ENCODE measurements at places on chromosomes 7 and 10. TPM values are rescaled to one million over a fixed set of nuclear protein-coding genes. Genes with fewer than 3 reads are reported as not detected.

AMZ1 gene
- total RNA-seq: 0.11 TPM

SH3PXD2A gene
- total RNA-seq: 38.8 TPM

RNF148 gene
- total RNA-seq: not detected

ABCA13 gene
- total RNA-seq: 1.7 TPM

FOXL3 gene
- not detected for total RNA-seq

TUBAL3 gene
- not detected for total RNA-seq

NKX1-2 gene
- not detected for total RNA-seq

CPN1 gene
- not detected for total RNA-seq

MRLN gene
- 432 TPM for total RNA-seq

SEMA3E gene
- 3.2 TPM for total RNA-seq

NYAP1 gene
- not detected for total RNA-seq

CFAP69 gene
- 2.5 TPM for total RNA-seq

SRGN gene
- total RNA-seq: 51.8 TPM

NKX2-3 gene
- total RNA-seq: not detected

OR13A1 gene
- total RNA-seq: not detected

SPDYE6 gene
- not detected for total RNA-seq

PAPSS2 gene
- 8.3 TPM for total RNA-seq

WBP1L gene
- 57.2 TPM for total RNA-seq

ZMIZ2 gene
- total RNA-seq: 21.8 TPM

NUTM2A gene
- total RNA-seq: 0.47 TPM

SMKR1 gene
- total RNA-seq: 3.9 TPM

MACROH2A2 gene
- 11.2 TPM for total RNA-seq

PNLIPRP1 gene
- not detected for total RNA-seq

All from myocyte (in vitro differentiated cells).